Endothelial cell of coronary artery (primary cell): ENCODE measurements at places on chromosomes 6 and 20. TPM values are rescaled to one million over a fixed set of nuclear protein-coding genes. Genes with fewer than 3 reads are reported as not detected.

CLPSL2 gene
- total RNA-seq = not detected in 2 replicates

VTA1 gene
- 32.2 and 34.9 TPM in 2 replicates for total RNA-seq

SLC16A10 gene
- not detected in 2 replicates for total RNA-seq

PTCHD4 gene
- total RNA-seq = 2.7 and 8.4 TPM in 2 replicates

CCDC170 gene
- 0.09 and 0.27 TPM in 2 replicates for total RNA-seq

ADA gene
- 27.7 and 28.2 TPM in 2 replicates for total RNA-seq

DAAM2 gene
- total RNA-seq = under 0.01 and 0.38 TPM in 2 replicates

ID4 gene
- total RNA-seq = under 0.01 and 3.7 TPM in 2 replicates

SYNE1 gene
- 55.1 and 101 TPM in 2 replicates for total RNA-seq

SLC44A4 gene
- under 0.01 TPM in 1 of 2 replicates, not detected in the other for total RNA-seq

GJA10 gene
- total RNA-seq = not detected in 2 replicates

COL19A1 gene
- not detected in 2 replicates for total RNA-seq

BCKDHB gene
- total RNA-seq = 7.9 and 8.9 TPM in 2 replicates

FHL5 gene
- not detected in 2 replicates for total RNA-seq

ENPP1 gene
- 0.47 and 2.1 TPM in 2 replicates for total RNA-seq

NEDD9 gene
- 21.8 and 70.5 TPM in 2 replicates for total RNA-seq

VIP gene
- total RNA-seq = 1.1 and 1.2 TPM in 2 replicates

VARS1 gene
- 64.4 and 67.7 TPM in 2 replicates for total RNA-seq

HTR1E gene
- total RNA-seq = not detected in 2 replicates

RIPOR3 gene
- total RNA-seq = under 0.01 TPM in 2 replicates
